Activated effector memory CD4-positive, alpha-beta T cell treated with Interleukin-2 at 50 U/mL for 16 hours (primary cell): ENCODE measurements at places on chromosomes 5 and 9.

GRCh38 chr5:72468024-72468423 is 39.2 kb downstream of the ZNF366 start:
- no peak for DNase-seq

DNA sequence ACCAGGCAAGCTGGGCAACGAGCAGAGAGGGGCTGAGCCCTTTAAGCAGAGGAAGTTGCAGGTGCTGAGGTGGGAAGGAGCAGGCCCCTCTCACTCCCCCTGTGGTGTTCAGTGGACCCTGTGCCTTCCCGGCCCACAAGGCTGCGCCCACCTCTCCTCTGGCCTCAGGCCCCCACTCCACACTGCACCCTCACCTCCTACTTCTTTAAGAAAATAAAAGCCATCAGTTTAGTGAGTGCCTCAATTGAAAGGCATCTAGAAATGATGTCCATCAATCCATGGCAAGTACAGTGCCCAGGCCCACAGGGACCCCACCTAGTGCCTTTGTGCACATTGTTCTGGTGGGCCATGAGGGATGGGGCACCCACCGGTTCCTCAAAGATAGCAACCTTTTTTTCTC is 158.0 kb downstream of the PAX5 start:
- DNase-seq = no peak

- DNase-seq = no peak
Observed at GRCh38 chr9:87138128-87139040, 191.1 kb upstream of the GAS1 start.

DNA sequence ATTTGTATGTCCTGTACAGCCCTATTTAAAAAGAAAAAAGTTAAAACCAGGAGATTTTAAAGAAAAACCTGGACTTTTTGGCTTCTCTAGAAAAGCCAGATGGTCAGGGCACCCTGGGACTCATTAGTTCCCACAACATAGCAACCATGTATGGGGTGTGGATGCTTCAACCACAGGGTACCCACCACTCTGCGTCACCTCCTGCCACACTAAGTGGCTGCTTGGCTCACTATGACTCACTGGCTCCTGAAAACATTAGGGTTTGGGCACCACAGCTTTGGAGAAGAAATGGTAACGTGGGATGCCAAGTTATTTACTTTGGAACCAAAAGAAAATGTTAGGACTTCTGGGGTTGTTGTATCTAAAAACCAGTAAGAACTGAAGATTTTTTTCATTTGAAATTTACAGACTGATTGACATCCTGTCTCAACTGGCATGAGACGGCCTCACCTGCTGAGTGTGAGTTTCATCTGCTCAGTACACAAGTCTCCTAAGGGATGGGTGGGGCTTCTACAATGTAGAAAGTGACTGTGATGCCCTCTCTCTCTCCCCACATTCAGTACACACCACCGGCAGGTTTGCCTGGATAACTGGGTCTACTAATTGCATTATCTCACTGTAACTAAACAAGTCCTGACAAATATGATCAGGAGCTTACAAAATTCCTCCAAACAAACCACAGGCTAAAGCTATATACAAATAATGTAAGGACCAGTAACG is 103.9 kb downstream of the ESM1 start:
- DNase-seq = no peak

- DNase-seq = no peak
Observed at GRCh38 chr9:35553670-35554543, 51.2 kb upstream of the TESK1 start.

- no peak for DNase-seq
Observed at GRCh38 chr5:132447196-132447595, 43.4 kb downstream of the IRF1 start.
